Lung microvascular endothelial cell (primary cell): ENCODE measurements at places on chromosomes 16 and 17. TPM values are rescaled to one million over a fixed set of nuclear protein-coding genes. Genes with fewer than 3 reads are reported as not detected.

Gene CDR2L
- 5.0 and 5.7 TPM in 2 replicates for total RNA-seq

Gene TMEM132E
- not detected in 2 replicates for total RNA-seq

Gene NUDT21
- total RNA-seq = 57.5 and 65.3 TPM in 2 replicates

Gene CCL8
- not detected in 2 replicates for total RNA-seq

Gene DYNLRB2
- total RNA-seq = 0.20 and 0.22 TPM in 2 replicates

Gene PRAC2
- total RNA-seq = not detected in 2 replicates

Gene RAMP2
- 12.9 and 36.3 TPM in 2 replicates for total RNA-seq

Gene KCNH6
- total RNA-seq = under 0.01 and 0.20 TPM in 2 replicates

Gene PRAC1
- not detected in 2 replicates for total RNA-seq

Gene NACA2
- total RNA-seq = not detected in 2 replicates

- DNase-seq = no peak
Observed at GRCh38 chr17:30942308-30943079, 20.7 kb downstream of the ADAP2 start.

GRCh38 chr17:80380068-80380467 is 34.9 kb upstream of the ENDOV start:
- no peak for DNase-seq

DNA sequence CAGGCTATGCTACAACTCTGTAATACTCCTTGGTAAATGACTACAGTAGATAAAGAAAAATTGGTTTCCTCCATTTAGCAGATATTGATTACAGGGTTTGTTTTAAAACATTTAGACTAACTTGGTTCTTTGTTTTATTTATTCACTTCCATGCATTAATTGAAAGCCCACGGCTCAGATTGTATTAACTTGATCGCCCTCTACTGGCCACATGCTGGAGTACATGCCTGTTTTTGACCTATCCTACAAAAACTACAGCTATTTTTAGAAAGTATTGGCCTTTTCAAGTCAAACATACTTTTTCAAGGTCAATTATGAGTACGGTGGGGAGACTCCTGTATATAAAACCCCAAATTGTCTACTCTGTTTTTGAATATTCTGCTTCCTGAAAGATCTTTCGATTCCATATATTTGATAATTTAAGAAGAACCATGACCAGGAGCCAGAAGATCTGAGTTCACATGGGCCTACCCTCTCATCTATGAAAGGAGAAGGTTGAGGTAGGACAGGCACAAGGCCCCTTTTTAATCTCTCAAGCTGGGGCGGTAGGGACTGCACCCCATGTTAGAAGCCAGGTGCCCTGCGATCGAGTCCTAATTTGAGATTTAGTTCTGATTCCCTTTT is 51.8 kb downstream of the CA10 start:
- peak; percentile 46 for DNase-seq

DNA sequence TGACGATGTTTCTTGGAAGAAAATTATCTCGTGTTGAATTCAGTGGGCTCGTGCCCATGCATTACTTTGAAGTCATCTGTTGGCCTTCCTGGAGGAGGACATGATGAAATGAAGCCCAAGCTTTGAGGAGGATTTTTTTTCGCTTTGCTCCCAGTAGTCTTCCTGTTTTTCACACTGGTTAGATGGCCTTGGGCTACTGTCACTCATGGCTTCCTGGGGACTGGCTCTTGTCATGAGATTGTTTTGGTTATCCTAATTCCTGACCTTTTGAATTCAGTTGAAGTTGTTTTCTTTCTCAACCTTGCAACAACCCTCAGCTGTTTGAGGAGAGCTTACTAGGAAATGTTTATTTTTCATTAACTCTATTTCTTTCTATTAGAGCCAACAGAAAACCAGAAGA is 430.7 kb downstream of the HS3ST3B1 start:
- DNase-seq = no peak

DNA sequence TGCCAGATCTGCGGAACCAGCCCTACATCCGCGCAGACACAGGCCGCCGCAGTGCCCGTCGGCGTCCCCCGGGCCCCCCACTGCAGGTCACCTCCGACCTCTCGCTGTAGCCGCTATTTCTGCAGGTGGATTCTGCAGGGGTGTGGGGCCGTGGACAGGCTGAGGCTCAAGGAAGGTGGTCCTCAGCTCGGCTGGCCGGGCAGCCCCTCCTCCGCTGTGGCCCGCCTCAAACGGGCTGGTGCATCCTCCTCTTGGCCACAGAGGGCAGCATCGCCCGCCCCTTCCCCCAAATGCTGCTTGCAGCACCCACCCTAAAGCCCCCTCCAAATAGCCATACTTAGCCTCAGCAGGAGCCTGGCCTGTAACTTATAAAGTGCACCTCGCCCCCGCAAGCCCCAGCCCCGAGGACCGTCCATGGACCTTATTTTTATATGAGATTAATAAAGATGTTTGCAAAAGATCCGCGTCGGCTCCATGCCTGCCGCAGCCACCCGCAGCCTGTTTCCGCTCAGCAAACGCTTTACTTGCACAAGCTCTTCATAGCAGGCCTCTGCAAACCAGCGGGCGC is 14.9 kb downstream of the SPATA32 start:
- peak; percentile 29 for DNase-seq

GRCh38 chr16:66923247-66923731 is 2.0 kb downstream of the RRAD start:
- no peak for DNase-seq

- DNase-seq = peak; percentile 73
Observed at GRCh38 chr17:66715745-66716156, 119.2 kb upstream of the CACNG5 start.

DNA sequence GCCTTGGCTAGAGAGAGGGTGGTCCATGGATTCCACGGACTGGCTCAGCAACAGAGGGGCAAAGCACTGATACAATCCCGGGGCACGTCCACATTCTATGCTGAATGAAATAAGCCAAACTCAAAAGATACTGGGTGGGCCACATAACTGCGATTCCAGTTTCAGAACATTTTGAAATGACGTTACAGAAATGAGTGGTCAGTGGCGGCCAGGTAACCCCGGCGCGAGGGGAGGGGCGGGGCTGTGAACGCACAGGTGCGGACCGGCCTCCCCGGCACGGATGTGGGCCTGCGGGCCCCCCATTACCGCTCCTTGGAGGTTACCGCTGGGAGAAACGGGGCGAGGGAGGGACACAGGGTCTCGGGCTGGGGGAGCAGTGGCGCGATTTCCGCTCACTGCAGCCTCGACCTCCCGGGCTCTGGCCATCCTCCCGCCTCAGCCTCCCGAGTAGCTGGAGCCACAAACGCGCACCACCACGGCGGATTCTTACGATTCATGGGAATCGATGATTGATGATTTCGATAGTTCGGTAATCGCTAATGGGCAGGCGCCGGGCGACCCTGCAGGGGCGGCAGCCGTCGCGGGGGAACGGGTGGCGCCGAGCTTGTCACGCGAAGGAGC is 559 bp downstream of the MVD start:
- DNase-seq = no peak

DNA sequence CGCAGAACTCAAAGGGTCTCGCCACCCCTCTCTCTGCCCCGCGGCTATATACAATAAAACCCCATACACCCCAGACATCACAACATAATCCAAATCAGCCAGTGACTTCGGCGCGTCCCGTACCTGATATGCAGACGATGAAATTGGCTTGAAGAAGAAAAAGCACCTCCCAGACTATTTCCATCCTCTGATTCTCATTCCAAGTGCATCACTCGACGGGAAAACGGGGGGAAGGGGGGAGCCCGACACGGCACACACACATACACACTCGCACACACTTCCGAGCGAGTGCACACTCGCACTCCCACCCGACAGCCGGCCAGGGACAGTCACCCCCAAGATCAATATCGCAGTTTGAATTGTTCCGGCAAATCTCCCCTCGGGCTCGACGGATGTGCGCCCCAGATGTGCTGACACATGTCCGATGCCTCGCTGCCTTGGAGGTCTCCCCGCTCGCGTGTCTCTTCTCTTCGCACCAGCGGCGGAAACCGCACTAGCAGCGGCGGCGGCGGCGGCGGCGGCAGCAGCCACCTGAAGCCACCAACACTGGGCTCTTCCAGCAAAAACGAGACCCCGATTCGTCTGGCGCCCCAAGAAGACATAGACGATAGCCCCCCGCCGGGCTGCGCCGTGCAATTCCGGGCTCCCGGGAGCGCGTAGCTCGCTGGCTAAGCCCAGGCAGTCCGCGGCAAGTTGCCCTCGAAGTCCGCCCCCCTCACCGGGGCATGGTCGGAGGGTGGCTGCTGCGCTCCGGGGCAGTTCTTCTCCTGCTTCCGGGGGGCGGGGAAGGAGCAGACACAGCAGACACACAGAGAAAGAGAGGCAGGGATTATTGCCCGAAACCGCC is 688 bp downstream of the CA10 start:
- DNase-seq = no peak

DNA sequence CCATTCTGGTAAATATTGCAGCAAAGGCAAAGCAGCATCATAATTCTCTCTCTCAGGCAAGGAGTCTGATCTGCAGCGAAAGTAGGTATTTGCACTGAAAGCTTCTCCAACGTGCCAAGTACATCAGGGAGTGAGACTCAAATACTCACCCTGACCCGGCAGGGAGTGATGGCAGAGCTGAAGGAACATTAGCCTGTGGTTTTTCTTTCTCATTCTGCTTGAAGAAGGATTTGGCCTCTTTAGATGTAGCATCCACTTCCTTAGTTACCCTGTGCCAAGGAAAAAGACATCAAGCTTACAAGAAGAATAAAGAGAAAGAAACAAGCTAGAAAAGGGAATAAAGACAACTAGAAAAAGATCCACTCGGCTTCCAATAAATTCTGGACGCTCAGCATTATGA is 38.4 kb downstream of the CFDP1 start:
- DNase-seq = no peak

GRCh38 chr17:6559753-6560215 is 3.4 kb upstream of the PITPNM3 start:
- no peak for DNase-seq

GRCh38 chr16:70701596-70701995 is 15.7 kb upstream of the MTSS2 start:
- DNase-seq = no peak

- DNase-seq = no peak
Observed at GRCh38 chr17:65933290-65933689, 258.6 kb downstream of the CEP112 start.

- no peak for DNase-seq
Observed at GRCh38 chr17:59627274-59627673, 7.6 kb downstream of the CLTC start.

GRCh38 chr16:11326084-11326736 is 19.0 kb upstream of the RMI2 start:
- DNase-seq = peak; percentile 16

GRCh38 chr16:24836836-24837235 is 8.9 kb upstream of the SLC5A11 start:
- no peak for DNase-seq

- peak; percentile 70 for DNase-seq
Observed at GRCh38 chr17:43878260-43879175, 28.8 kb downstream of the MPP2 start.

- peak; percentile 16 for DNase-seq
Observed at GRCh38 chr17:39018267-39019134, 51.3 kb upstream of the FBXO47 start.

DNA sequence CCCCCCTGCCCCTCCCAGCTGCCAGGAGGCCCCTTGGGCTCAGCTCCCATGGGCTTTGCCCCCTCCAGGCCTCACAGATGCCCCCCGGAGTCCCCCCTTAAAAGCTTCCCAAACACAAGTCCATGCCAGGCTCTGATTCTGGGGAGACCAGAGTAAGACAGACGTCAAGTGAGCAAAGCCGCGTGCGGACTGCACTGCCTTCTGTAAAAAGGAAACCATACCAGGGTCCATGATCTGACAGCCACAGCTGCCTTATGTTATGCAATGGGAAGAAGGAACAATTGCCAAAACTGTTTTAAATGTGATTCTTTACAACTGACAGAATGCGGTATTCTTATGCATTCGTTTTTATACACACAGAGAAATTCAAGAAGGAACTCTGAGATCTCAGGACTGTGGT is 17.9 kb upstream of the HEXD start:
- DNase-seq = no peak

DNA sequence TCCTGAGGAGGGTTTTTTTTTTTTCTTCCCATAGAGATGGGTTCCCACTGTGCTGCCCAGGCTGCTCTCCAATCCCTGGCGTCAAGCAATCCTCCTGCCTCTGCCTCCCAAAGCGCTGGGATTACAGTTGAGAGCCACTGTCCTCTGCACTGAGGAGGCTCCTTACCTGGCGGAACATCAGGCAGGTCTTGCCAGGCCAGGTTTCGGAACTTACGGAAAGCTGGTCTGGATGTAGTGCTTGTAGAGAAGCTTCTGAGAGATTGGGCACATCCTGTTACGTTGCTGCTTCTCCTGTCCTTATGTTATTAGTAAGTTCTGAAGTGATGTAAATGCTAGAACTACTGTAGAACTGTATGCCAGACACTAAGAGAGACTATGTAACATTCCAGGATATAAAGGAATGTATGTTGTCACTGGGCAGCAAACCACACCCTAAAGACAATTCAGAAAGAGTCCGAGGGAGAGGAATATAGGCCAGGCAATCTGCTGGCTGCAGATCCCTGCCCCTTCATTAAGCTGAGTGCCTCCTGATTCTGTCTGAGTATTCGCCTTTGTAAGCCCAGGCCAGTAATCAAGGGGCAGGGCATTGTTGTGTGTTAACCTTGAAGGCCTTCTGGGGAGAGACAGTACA is 21.1 kb downstream of the ETV4 start:
- DNase-seq = no peak
